ENCODE measurements at places on chromosomes 3 and 15. TPM values are rescaled to one million over a fixed set of nuclear protein-coding genes. Genes with fewer than 3 reads are reported as not detected.

SNTN gene
- total RNA-seq = not detected

SI gene
- not detected for total RNA-seq

CRYGS gene
- 3.1 TPM for total RNA-seq

CDHR4 gene
- total RNA-seq = not detected

LPCAT4 gene
- 28.7 TPM for total RNA-seq

MYD88 gene
- total RNA-seq = 39.2 TPM

TTC14 gene
- total RNA-seq = 52.2 TPM

GRCh38 chr3:183448369-183449128, 20.1 kb upstream of the MCF2L2 start:
- DNase-seq = no peak

DNA sequence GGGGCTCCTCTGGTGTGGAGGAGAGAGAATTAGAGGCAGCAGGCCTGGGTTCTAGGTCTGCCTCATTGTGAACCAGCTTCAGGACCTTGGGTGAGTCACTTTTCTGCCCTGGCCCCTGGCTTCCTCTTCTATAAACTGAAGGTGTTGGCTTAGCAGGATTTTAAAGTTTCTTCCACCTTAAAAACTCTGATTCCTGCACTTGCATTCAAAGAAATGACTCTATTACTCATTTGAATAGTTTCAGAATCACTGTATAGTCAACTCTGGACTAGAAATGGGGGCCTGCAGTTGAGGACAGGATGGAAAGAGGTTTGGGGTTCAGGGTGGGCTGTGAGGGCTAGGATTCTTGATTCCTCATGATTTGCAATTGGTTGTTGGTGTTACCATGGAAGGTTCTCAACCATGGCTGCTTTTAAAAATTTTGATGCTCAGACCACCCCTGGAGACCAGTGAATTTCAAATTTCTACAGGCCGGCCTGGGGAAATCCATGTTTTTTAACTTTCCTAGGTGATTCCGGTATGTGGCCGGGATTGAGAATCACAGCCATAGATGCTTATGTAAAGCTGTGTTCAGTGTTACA, 19.9 kb downstream of the SMAD3 start:
- no peak for DNase-seq

DNA sequence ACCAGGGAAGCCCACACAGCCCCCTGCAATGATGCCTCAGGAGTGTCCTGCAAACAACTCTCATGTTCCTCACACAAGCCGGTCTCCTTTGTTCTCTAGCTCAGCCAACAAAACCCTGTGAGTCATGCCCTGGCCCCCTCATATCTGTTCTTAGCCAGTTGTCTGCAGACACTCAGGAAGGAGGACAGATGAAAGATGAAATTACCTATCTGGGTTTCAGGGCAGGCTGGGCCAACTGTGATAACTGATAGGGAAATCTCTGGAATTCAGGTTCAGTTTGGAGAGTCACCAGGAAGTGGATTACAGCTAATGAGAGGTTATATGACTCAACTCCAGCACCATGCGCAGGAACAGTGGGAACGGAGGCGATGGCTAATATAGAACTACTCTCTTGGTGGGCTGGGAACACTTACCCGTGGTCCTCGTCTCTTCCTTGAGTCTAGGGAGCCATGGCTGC, 352.0 kb upstream of the ADAMTS9 start:
- DNase-seq = no peak

DNA sequence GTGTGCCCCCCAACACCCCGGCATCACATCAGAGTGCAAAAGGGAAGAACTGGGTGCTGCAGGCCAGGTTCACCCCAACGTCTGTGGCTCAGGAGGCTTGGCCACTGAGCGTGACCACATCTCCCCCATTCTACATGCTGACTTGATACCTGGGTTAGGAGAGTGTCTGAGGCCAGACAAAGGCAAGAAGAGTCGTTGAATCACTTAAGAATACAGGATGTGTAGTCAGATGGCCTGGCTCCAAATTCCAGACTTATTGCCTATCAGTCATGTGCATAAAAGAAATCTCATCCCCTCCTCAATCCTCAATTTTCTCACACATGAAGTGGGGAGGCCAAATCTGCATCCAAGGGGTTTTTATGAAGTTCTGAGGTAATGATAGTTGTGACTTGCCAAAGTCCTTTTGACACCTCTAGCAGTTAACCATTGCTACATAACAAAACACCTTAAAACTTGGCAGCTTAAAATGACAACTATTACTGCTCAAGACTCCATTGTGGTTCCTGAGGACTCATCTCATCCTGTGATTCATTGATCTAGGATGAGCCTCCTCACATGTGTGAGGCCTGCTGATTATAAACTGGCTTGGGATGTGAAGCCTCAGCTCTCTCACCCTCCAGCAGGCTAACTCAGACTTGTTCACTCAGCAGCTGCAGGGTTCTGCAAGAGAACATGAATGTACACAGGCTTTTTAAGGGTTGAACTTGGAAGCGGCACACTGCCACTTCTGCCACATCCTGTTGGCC, 138.8 kb upstream of the TLE3 start:
- peak; percentile 6 for DNase-seq

DNA sequence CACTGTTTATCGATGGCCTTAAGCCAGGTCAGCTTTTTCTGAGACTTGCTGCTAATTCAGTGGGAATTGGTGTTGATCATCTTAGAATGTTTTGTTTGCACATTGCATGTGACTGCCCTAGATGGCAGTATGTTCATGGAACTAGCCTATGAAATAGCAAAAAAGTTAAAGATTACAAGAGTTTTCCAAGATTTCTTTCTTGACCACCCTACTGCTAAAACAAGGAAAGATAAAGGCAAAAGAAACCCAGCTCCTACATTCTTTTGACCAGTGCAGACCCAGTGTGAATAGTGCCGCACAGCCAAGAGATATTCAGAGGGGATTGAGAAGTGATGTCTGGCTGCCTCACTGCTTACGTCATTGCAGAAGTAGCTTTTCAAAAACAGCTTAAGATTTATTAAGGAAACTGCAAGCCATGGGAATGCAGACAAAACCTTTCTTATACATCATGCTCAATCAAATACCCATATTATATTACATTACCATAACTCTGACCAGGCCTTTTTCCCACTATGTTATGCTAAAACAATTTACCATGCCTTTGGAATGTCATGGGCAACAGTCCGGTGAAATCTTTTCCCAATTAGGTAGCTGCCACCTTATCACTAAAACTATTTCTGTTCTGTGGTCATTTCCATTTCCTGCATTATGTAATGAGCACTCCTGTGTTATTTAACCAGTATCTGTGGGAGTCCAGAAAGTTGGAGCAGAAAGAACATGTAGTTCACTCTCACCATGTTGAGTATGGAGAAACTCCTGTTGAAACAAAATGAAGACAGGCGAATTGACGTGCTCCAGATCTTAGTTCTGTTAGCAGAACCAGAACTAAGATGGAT, 6.0 kb downstream of the PHLDB2 start:
- no peak for DNase-seq

DNA sequence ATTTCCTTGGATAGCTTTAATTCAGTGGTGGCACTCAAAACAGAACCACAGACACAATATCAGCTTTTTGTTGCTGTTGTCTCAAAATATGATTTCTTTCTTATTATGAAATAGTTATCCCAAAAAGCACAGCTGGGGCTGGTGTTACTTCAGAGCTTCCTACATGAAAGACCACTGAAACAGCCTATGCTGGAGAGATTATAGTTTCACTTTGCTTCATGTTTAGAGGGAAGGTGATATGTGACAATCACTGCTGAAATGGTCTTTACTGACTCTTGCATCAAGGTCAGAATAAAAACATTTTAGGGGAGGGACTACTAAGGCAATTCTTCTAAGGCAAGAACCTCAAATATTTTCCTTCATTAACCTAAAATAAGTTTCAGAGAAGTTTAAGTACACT, 190.7 kb downstream of the TNIK start:
- DNase-seq = no peak

DNA sequence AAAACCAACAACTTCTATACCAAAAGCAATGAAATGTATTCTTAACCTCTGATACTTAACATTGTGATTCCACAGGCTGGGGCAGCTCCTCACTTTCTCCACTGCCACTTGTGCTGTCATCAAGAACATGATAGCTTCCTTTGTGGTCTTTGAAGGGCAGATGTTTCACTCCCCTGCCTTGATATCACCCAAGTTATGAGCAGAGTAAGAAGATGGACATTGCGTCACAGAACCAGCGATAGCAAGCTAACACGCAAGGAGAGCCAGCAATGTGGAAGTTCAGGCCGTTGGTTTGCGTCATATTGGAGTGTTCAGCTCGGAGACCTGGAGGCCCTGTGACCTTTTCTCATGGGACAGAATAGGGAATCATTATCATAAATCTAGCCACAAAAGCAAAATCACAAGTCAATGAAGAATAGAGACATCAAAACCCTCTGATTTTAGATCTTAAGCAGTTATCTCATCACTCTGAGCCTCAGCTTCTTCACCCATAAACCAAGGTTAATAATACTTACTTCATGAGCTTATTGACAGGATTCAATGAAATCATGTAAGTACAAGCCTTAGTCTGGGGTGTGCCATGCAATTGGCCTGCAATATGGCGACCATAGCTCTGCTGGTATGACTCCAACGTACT, 183.8 kb upstream of the THBS1 start:
- DNase-seq = no peak

GRCh38 chr3:169573148-169573547, 90.4 kb downstream of the MECOM start:
- DNase-seq = no peak

DNA sequence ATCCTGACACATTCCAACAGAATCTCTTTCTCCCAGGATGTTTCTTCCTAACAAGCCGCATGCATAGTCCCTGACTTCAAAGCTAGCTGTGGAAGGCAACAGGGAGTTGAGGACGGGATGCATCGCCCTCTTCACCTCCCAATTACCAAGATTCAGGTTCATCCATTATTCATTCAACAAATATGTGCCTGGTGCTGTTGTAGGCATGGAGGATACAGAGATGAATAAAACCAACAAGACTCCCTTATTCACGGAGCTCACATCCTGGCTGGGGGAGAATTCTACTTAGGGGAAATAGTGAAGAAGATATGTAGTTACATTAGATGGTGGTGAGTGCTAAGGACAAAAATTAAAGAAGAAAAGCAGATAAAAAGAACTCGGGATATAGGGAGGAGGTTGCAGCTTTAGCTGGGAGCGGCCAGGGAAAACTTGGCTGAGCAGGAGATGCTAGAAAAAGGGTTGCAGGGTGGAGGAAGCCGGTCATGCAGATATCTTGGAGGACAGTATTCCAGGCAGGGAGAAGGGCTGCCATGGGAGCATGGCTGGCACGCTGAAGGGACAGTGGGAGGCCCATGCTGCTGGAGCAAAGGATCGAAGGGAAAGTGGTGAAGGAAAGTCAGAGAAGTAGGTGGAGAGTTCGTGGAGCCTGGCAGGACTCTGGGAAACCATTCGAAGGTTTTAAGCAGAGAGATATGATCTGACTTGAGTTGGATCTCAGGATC, 5.0 kb downstream of the ITGB5 start:
- no peak for DNase-seq

- DNase-seq = no peak
These were observed 289.5 kb upstream of the GRM7 start for GRCh38 chr3:6571448-6571847.

- no peak for DNase-seq
These were observed 826.7 kb downstream of the AGBL1 start for GRCh38 chr15:86906376-86906775.
